ENCODE measurements at places on chromosomes 3 and 15. TPM values are rescaled to one million over a fixed set of nuclear protein-coding genes. Genes with fewer than 3 reads are reported as not detected.

DNA sequence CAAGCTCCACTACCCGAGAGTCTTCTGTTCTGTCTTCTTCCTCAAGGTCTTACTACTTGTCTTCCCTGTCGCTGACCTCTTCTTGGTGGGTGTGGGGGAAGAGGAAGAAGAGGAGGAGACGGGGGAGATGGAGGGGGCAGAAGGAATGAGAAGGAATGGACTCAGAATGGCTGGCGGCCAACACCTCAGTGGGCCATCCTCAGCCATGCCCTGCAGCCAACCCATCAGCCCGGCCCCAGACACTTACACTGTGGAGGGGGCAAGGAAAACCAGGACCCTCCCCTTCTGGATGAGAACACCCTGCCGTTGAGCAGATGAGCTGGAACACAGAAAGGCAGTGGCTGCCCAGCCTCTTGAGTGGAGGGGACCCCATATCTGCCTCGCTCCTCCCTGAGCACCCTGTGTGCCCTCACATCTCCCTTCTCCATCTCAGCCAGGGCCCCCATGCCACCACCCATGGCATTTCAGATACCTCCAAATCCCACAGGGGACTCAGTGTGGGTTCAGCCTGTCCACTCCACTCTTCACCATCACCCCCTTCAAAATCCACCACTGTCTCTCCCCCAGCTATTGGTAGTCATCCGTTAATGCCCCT is 45.5 kb upstream of the PRR23E start:
- DNase-seq = no peak

DNA sequence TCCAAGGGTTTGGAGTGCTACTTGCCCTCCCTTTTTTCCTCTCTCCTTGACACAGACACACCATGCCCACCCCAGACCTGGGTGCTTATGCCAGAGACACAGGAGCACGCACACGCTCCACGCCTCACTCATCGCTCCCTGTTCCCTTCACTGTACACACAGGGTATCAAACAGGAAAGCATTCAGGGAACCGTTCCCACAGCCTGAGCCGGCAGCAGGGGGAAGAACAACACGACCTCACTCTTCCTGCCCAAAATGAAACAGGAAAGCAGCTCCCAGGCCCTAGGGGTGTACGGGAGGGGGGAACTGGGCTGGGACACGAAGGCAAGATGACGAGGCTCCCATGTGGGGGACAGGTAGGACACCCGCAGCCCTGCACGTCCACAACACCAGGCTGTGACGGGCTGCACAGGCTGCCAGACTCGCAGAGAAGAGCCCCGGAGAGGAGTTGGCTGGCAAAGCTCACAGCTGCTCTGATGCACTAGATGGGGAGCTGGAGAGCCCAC is 11.2 kb downstream of the DLL4 start:
- DNase-seq = no peak

The LDHAL6B gene
- total RNA-seq = not detected

GRCh38 chr15:98794748-98795147 is 146.4 kb downstream of the IGF1R start:
- no peak for DNase-seq

GRCh38 chr3:169324452-169324785 is 339.1 kb downstream of the MECOM start:
- DNase-seq = no peak

The SH3GL3 gene
- total RNA-seq = 0.22 TPM

The KCNMB2 gene
- not detected for total RNA-seq

GRCh38 chr15:55195996-55196395 is 745 bp downstream of the RSL24D1 start:
- DNase-seq = no peak

GRCh38 chr3:46537316-46537715 is 28.8 kb downstream of the LRRC2 start:
- no peak for DNase-seq

The MYO5C gene
- 35.6 TPM for total RNA-seq

DNA sequence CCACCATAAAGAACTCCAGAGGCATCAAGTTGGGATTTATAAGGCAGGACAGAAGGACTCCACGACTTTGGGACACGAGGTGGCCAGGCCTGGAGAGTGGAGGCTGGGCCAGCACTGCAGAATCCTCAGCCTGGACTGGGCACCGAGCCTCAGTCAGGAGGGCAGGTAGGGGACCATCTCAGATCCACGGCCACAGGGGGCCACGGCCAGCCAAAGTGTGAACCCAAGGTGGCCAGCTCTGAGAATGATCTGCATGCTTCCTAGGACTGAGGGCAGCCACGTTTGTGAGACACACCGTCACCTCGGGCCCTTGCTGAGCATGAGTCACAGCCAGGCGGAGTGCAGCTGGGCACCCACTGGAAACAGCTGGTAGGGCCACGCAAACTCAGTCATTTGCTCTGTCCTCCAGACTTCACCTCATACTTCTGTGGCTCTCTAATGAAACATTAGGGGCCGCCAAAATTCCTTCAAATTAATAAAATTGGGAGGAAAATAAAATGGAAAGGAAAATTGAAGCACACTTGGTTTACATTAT is 65.8 kb downstream of the CTNNB1 start:
- no peak for DNase-seq

The DNAJA4 gene
- 0.33 TPM for total RNA-seq

DNA sequence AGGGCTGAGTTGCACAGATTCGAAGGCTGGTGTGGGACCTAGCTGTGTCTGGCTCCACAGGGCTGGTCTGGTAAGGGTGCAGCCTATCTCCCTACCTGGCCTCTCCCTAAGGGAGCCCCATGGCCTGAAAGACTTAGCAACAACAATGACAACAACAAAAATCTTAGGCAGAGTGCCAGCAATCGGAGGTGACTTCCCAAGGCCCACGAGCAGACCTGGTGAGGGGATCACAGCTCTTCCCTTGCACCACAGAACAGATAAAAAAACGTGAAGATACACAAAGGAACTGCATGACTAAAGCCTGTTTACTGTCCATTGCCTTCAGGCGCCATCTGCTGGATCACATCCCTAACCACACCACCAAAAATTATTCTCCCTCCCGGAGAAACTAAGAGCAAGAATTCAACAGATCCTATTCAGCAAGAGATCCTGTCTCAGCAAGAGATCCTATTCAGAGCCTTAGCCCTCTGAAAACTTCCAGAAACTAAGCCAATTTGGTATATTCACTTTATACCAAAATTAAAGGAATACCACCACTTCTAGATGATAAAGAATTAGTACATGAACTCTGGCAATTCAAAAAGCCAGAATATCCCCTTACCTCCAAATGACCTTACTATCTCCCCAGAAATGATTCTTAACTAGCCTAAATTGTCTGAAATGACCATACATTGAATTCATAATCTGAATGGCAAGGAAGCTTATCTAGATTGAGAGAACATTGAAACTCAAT is 24.1 kb upstream of the OR5K4 start:
- DNase-seq = peak; percentile 46

DNA sequence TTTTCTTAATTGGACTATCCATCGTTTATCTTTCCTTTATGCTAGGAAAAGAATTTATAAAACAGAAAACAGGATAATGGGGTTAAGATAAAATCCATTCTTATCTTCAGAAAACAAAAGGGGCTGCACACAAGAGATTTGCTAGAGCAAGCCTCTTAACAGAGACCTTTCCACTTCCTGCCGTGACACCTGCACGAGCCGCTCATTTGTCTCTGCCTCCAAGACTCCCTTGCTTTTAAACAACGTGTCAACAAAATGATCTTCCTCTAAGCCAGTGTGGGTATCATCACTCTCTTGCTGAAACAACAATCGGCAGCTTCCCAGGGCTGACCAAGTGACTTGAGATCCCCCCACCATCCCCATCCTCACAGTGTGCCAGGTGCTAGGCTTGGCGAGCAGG is 33.1 kb downstream of the GABRB3 start:
- DNase-seq = no peak

The PLCH1 gene
- 0.73 TPM for total RNA-seq
